ENCODE measurements at places on chromosomes 6 and 20.

GRCh38 chr6:12383448-12383847 is 93.3 kb downstream of the EDN1 start:
- DNase-seq, result no peak

DNA sequence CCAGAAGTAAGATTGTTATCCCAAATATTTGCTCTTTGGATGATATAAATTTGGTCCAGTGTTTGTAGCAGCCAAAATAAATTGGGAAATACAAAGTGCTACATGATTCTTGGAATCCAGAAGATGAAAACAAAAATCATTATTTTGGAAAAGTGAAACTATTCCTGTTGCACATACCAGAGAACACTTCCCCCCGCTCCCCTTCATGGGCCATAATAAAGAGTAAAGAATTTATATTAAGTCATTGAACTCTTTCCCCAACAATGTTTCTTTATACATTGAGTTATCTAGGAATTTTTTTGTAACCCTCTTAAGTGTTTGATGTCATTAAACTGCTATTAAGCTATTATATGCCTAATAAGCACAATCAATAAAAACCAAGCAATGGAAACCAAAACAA is 490.4 kb upstream of the HS3ST5 start:
- no peak for DNase-seq

DNA sequence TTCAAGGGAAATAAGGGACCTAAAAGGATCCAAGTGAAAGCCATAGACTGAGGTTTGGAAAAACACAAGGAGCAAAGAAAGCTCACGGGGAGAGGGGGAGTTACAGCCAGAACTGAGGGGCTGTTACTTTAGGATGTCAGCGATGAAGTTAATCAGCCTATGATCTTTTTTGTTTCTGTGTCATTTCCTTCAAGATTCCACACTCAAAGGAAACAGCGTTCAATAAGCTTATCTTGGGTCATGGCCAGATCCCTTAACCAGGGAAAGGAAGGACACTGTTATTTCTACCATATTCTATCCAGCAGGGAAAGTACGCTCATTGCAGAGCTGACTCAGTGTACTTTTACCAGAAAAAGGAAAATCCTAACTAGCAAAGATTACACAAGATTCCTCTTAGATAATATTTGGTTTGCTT is 132.8 kb downstream of the PFDN4 start:
- no peak for DNase-seq

- DNase-seq, result no peak
Measured at GRCh38 chr6:111846492-111847409, 26.5 kb downstream of the FYN start.

- no peak for DNase-seq
Measured at GRCh38 chr6:138821519-138821918, 25.6 kb downstream of the ECT2L start.

- DNase-seq, result no peak
Measured at GRCh38 chr6:158037021-158037420, 55.4 kb downstream of the SYNJ2 start.

DNA sequence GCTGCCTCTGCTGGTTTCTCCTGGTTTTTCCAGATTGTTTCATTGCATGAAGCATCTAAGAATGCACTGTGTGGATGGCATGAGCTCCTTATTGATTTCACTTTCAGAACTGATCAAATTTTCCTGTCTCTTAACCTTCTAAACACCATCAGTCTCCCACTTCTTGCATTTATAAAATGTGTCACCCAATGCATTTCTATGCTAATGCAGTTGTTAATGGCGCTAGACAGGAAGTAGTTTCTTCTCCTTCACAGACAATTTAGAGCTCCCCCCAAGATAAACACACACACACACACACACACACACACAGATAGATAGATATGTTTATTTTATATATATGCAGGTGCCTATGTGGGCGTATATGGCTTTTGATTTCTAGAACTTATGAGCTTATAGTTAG is 45.6 kb upstream of the FOXA2 start:
- DNase-seq, result no peak

- DNase-seq, result no peak
Measured at GRCh38 chr6:3801960-3802359, 47.2 kb upstream of the FAM50B start.

- DNase-seq, result no peak
Measured at GRCh38 chr6:21455071-21455470, 138.5 kb upstream of the SOX4 start.

GRCh38 chr20:5078399-5078958 is 41.3 kb downstream of the PCNA start:
- DNase-seq, result no peak

DNA sequence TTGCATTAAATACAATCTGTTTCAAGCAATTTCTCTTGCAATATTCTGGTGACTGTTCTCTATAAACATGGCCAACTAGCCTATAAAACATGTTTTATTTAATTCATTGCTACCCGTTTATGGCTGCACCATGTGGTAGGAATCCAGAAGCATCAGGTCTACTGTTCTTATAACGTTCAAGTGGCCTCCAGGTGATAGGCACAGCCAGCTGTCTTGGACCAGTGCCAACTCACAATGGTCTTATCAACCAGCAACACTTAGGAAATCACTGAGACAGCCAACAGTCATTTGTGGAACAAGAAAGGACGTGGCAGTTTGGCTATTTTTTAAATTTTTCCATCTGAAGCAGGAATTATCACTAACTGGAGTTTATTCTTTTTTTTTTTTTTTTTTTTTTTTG is 193.6 kb downstream of the NKAIN2 start:
- DNase-seq, result no peak

GRCh38 chr6:39365281-39366074 is 43.0 kb upstream of the KCNK16 start:
- DNase-seq, result no peak

DNA sequence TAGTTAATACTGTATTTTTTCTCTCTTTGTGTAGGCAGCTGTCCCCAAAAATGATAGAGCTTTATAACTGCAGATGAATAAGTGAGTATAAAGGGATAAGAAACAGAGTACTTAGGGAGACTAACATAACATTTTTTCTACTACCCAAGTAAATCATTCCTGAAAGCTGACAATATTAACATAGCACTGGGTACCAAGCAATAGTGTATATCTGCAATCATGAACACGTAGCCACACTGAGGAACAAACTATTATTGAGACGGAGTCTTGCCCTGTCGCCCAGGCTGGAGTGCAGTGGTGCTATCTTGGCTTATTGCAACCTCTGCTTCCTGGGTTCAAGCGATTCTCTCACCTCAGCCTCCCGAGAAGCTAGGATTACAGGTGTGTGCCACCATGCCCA is 105.9 kb downstream of the SESN1 start:
- no peak for DNase-seq

Data from iPS DF 6.9 (cell line).